Fibroblast of pulmonary artery (primary cell): ENCODE measurements at places on chromosomes 3 and 15.
A peak's percentile ranks its signal among the peaks of the same experiment; 100 is the strongest.

DNA sequence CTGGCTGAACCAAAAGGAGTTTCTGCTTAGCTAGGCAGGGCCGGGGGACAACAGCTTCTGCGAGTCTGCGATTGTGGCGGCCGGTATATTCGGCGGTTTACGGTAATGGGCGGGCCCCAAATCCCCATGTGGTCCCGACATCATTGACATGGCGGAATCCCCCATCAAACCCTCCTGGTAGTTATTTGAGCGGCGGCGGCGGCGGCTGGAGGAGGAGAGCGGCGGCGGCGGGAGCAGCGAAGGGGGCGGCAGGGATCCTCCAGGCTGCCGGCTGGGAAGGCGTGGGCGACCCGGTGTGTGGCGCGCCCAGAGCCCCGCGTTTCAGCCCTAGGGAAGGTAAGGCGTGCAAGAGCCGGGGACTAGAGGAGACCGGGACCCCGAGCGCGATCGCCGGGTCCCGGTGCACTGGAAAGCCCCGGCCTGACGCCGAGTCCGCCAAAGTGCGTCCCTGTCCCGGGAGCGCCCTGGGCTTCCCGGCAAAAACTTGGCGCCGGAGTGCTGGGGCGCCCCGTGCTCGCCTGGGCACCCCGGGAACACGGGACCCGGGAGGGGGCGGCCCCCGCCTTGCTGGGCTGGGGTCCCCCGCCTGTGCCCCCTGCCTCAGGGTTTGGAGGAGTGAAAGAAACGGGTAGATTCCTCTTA lies at the start of gene FNDC3B:
Gene FNDC3B (plus strand): TSS at position 143 of the 642 bp plus-strand sequence. CDS start 72,902 bp downstream, outside the sequence.
- peak; percentile 97 for DNase-seq

GRCh38 chr3:185233328-185233727 lies 20.5 kb downstream of the EHHADH start:
- DNase-seq = no peak

DNA sequence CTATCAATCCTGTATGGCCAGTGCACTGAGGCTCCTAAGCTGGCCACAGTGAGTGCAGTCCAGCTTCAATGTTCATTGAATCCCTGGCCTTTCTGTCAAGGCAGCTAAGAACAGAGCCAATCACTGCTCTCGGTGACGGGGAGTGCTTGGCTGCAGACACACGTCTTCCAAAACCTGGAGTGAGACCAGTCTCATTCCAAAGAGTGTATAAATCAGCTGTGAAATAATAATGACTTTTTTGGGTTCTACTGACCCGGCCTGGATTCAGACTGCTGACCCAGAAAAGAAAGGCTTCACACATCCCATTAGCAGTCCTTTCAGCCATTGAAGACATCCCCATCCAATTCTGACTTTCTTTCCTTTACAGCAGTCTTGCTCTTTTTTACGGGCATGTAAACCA lies 665.5 kb downstream of the GBE1 start:
- no peak for DNase-seq

DNA sequence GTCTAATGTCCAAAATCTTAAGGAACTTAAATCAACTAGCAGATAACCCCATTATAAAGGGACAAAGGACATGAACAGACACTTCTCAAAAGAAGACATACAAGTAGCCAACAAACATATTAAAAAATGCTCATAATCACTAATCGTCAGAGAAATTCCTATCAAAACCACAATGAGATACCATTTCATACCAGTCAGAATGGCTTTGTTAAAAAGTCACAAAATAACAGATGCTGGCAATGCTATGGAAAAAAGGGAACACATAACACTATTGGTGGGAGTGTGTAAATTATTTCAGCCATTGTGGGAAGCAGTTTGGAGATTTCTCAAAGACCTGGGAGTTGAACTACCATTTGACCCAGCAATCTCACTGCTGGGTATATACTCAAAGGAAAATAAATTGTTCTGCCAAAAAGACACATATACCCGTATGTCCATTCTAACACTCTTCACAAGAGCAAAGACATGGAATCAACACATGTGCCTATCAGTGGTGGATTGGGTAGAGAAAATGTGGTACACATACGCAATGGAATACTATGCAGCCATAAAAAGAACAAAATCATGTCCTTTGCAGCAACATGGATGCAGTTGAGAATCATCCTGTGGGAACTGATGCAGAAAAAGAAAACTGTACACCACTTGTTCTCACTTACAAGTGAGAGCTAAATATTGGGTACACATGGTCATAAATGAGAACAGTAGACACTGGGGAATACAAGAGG lies 78.5 kb downstream of the TCF12 start:
- peak; percentile 44 for DNase-seq

GRCh38 chr3:128483657-128484403 lies 9.2 kb downstream of the GATA2 start:
- no peak for DNase-seq

- no peak for DNase-seq
These were observed 3.8 kb upstream of the ABTB1 start for GRCh38 chr3:127668906-127669305.

DNA sequence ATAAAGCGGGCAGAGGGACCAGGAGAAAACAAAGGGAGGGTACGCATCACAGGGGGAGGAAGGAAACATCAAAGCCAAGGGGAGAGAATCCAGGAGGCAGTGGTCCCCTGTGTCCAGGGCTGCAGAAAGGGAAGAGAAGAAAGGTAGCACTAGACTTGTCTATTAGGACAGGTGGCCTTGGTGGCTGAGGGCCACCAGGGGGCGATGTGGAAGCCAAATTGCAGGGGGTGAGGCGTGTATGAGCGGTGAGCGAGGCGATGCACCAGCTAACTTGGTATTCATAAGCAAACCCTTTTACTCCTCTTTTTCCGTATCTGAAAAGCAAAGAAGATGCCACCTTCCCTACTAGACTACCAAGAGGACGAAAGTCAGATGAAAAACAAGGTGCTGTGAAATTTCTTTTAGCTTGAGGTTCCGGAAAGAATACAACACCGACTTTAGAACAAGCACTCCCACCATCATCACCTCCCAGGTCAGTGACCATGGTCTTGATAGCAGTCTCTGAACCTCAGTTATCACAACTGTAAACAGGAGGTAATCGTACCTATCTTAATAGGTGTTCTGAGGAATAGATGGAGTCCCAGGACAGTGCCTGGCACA lies 654.4 kb upstream of the ADAMTS9 start:
- DNase-seq = peak; percentile 60

DNA sequence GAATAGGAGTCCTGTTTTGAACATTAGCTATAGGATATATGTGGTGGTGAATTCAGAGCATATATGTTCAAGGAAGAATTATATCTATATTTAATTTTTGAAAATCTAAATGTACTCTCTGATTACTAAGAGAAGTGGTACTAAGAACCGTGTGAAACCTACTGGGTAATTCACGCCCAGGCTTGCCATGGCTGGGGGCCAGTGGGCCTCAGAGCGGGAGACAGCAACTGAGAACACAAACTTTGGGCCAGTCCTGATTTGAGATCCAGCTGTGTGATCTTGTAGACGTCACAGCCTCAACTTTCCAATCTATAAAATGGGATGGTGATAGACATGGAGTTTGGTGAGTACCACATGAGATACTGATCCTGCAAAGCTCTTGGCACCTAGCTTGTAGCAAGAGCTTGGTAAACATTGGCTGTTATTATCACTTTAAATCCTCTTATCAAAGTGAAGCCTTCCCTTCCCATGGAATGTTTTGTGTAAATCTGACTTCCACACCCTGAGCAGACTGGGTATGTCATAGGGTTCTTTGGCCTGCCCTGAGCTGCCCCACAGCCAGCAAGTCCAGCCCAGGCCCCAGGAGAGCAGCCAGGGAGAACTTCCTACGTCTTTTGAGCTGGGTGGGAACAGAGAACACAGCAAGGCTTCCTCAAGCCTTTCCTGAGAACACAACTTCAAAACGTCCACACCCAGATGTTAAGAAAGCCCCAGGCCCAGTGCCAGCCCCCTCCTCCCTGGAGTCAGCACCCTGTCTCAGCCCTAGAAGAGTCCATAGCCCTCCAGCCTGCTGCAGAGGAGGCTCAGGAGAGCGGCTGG lies 8.2 kb upstream of the PAQR5 start:
- peak; percentile 53 for DNase-seq

- no peak for DNase-seq
These were observed 1.7 kb downstream of the GLYCTK start for GRCh38 chr3:52289338-52289746.

DNA sequence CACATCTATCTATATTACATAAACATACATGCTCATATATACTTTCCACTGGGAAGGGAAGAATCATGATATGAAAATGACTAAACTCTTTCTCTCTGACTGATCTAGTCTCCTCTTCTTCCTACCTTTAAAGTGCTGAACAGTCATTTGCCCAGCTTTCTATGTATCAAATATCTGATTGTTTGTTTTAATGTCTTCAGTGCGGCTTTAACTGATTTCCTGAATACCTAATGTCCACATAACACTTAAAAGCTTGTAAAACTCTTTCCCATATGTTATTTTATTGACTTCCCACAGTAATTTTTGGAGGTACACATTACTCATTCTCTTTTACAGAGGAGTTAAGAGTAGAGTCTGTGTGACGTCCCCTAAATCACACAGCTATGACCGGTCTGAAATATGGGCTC lies 28.2 kb downstream of the CPOX start:
- DNase-seq = no peak

DNA sequence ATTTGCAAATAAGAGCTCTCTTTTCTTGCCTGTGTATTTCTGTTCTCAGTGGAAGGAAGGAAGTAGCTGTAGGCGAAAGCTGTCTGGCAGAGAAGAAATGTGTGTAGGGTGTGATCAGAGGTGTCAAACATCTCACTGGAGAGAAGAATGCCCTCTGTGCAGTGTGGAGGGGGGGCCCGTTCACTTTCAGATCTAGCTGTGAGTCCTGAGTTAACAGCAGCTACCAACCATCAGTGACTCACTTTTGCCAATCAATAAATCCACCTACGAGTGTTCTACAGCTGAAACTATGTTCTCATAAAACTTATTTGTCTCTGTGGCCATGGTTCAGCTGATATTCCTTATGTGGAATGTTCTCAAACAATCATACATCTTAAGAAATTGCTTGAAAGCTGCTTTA lies 103.7 kb downstream of the FRMD4B start:
- DNase-seq = no peak

DNA sequence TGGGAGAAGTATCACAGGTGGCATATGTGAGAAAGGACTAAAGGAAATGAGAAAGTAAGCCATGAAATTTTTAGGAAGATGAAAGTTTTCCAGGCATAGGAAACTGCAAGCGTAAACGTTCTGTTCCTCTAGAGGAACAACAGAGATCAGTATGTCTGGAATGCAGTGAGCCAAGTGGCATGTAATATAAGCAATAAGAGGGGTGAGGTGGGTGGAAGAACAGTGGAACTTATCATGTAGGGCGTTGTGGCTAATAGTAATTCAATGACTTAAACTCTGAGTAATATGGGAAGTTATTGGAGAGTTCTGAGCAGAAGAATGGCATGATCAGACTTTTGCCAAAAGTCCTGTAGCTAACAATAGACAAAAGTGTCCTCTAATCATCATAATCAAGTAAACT lies 902.9 kb downstream of the EPHA3 start:
- peak; percentile 82 for DNase-seq

- peak; percentile 11 for DNase-seq
These were observed 83.3 kb downstream of the ADCY5 start for GRCh38 chr3:123365450-123366143.

DNA sequence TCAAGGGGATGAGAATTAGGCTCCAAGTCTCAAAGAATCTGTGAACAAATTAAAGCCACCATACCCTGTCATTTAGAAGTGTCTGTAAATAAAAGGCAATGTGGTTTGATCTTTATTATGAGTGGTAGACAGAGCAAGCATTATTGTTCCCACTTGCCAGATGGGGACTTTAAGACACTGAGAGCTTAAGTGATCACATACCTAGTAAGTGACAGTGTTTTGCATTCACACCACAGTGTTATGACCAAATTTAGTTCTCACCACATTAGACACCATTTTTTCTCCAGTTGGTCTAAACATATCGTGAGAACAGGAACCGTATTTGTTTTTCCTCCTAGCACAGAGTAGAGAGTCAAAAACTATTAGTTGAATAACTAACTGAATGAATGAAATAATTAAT lies 13.2 kb upstream of the ZBED2 start:
- DNase-seq = no peak

DNA sequence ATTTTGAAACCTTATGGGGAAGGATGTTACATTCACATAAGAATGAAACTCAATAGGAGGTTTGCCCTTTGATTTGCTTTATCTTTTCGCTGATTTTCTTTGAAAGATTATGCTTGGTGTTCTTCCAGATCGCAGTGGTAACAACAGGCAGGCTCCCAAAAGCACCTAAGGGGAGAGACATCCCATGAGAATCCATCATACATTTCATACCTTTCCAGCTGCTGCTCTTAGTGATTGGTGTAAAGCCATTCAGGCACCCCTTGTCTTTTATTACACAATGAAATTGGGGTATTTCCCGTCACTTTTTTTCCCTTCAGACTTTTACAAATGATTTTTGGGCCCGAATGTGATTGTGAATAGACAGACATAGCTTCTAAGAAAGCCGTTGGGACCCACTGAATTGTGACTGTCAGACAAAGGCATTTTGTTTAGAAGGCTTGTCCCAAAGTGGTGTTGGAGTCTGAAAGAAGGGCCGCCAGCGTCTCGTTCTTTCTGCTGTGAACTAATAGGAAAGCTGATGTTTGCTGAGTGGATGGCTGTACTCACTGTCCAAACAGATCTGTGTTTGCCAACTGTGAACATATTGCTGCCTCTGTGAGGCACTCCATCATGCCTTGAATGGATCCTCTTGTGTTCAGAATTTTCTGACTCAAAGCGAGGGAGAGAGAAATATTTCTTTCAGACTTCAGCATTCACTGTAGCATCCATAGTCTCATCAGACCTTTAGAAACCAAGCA lies 164.3 kb downstream of the FNDC3B start:
- DNase-seq = no peak

DNA sequence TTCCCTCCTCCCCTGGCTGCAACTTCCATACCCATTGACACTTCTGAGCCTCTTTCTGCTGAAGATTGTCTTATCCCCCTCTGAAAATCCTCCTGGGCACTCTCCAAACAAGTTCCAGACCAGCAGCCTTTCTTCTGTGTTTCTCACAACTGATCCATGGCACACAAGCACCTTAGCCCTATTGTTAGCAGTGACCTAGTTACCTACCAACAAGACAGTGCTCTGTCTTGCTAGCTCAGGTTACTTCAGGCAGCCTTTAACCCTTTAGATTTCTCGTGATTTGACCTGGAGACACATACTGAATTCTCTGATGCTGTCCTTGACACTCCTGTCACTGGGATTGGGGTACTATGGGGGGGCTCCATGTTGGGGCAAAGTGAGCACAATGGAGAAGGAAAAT lies 82.1 kb downstream of the GTF2E1 start:
- no peak for DNase-seq

DNA sequence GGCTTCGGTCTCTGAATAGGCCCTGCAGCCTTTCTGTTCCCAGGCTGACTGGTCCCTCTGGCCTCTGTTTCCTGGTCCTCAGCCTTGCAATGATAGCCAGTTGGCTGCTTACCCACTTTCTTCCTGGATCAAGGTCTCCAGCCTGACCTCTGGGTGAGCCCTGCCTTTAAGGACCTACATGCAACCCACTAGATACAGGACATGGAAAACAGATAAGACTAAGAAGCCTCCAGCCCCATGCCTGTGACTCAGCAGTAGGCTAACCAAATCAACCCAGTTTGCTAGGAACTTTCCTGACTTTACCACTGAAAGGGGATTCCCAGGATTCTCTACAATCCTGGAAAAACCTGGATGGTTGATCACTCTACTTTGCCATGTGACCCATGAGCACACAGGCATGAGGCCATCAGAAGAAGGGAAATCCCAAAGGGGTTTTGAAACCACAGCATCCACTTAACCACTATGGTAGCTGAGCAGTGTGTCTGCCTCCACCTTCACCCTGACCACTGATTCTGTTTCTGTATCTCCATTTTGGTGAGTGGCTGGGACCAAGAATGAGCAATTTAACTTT lies 188.1 kb downstream of the CHST2 start:
- DNase-seq = peak; percentile 81

- no peak for DNase-seq
These were observed 94.9 kb downstream of the ST6GAL1 start for GRCh38 chr3:187025254-187025655.
